HuH-7.5 (cell line): ENCODE measurements at places on chromosomes 7 and 10.

DNA sequence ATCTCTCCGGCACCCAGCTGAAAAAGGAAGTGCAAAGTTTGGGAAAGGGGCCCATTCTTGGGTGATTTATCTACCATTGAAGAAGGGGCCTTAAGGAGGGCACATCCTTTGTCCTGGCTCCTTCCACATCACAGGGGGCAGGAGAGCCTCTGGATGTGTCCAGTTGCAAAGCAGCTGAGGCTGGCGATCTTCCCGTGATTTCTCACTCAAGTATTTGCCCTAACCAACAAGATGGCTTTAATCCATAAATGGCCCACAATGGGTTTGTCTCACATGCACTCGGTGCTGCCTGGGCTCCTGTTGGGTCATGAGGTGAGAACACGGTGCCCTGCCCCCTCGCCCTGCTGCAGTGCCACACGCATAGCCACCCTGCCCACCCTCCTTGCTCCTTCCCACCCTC, 14.2 kb upstream of the FRMPD2 start:
- DNase-seq: no peak

- no peak for DNase-seq
Measured at GRCh38 chr10:86964061-86964846, 4.0 kb upstream of the ADIRF start.

DNA sequence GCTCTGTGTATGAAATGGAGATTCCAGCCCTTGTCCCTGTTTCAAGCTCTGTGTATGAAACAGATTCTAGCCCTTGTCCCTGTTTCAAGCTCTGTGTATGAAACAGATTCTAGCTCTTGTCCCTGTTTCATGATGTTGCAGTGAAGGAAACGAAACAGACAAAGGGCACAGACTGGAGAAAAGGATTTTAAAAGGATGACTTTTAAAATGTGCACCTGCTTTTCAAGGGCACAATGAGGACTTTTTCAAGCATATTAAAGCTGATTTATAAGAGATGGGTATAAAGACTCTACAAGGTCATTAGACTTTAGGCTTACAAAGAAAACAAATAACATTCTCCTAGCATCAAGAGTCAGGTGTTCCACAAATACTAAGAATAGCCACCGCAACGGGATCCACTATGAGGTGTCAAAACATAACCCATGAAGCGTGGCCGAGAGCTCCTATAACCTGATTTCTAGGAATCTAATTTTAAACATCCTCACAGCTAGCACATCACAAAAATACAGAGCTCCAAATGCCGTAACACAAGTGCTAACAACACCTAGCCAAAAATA, 29.0 kb downstream of the DIP2C start:
- DNase-seq: no peak

GRCh38 chr10:80261316-80262030, 28.0 kb downstream of the MAT1A start:
- no peak for DNase-seq

- no peak for DNase-seq
Measured at GRCh38 chr7:75617634-75618234, 121.0 kb downstream of the HIP1 start.

DNA sequence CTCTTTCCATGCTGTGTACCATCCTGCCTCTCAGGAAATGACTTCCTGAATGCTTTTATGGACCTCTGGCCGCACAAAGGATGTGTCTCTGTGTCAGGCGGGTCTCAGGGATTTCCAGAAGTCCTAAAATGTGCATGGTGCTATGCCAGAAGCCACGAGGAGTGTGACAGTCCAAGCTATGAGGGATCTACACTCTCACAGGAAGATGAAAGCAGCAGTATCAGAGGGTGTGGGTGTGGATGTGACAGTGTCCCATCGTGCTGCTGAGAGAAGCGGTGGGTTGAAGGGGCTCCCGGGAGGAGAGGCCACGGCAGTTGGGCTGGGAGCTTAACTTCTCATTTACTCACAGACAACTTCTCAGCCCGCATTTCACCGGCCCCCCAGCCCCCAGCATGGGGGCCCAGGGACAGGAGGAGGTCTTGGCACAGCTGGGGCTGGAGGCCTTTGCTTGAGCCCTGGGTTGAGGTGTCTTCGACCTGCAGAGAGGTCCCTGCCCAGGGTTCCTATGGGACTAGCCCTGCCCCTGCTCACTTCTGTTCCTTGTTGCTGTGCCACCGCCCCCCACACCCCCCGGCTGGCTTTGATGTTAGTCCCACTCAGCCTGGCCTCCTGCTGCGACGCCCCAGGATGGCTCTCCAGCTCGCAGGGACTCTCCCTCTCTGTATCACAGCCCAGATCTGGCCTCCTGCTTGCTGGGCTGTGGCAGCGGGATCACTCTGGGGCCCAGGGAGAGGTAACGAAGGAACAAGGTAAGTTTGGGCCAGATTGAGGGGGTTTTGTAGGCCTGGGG, 30.8 kb upstream of the EMX2 start:
- DNase-seq: no peak

- no peak for DNase-seq
Measured at GRCh38 chr10:72943498-72944234, 10.9 kb downstream of the PLA2G12B start.

GRCh38 chr10:83562381-83562780, 576.9 kb upstream of the GHITM start:
- no peak for DNase-seq

- DNase-seq: no peak
Measured at GRCh38 chr7:156173346-156173745, 361.1 kb upstream of the SHH start.

DNA sequence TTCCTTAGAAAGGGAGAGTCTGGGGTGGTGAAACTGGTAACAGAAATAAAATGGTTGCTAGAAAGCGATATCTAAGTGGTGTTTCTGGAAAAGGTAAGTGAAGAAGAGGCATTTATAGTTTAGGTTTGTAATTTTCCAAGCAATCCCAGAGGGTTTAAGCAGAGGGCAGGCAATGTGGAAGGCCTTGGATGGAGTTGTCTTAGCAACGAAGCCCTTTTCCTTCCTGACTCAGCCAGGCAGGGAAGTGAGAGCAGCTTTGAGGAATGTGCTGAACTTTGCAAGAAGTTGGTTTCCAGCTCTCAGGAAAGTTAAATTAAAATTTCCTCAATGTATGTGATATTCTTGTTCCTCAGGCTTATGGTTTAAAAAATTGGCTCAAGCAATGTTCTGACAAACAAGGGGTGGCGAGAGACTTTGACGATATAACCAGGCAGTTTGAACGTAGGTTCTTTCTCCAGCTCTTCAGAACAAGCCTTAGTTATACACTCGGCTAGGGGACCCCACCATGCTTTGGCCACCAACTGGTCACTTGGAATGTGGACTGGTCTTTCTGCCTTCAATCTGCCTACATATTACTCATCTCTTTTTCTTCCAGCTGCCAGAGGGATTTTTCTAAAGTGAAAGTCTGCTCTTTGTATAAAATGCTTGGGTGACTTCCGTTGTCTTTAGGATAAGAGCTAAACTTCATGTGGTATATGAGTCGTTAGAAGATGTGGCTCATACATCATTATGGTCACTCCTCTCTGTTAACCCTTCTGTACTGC, 66.9 kb upstream of the SLC25A13 start:
- DNase-seq: no peak
